ENCODE measurements at places on chromosomes 12 and 14.

GRCh38 chr12:123148223-123148622, 2.7 kb downstream of the PITPNM2 start:
- peak; percentile 20 for DNase-seq

GRCh38 chr14:94115058-94115591, 4.6 kb downstream of the IFI27 start:
- DNase-seq, result peak; percentile 56

- DNase-seq, result no peak
These were observed 22.9 kb upstream of the KTN1 start for GRCh38 chr14:55556929-55557623.

- DNase-seq, result no peak
These were observed 857.8 kb downstream of the C12orf50 start for GRCh38 chr12:87171356-87171755.

GRCh38 chr14:36700651-36701050, 39.0 kb downstream of the PAX9 start:
- DNase-seq, result no peak

DNA sequence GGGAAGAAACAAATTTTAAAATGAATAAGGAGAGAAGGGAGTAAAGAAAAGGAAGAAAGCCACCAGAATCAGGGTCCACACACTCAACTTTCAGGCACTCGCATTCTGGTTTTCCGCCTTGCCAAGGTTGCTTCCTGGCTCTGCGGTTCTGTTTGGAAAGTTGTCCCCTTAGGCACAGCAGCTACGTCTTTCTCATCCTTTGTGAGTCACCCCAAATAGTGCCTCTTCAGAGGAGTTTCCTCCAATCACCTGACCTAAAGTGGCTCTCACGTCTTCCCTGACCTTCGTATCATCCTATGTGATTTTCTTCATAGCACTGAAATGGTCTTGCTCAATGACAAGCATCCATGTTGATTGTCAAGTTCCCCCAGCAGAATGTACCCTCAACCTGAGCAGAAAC, 99.5 kb upstream of the TMCC3 start:
- no peak for DNase-seq

GRCh38 chr12:53047221-53048032, 2.4 kb upstream of the TNS2 start:
- peak; percentile 90 for DNase-seq

GRCh38 chr14:77023001-77023996, 5.2 kb downstream of the IRF2BPL start:
- DNase-seq, result no peak

GRCh38 chr12:93943780-93944179, 204.6 kb upstream of the PLXNC1 start:
- DNase-seq, result no peak

DNA sequence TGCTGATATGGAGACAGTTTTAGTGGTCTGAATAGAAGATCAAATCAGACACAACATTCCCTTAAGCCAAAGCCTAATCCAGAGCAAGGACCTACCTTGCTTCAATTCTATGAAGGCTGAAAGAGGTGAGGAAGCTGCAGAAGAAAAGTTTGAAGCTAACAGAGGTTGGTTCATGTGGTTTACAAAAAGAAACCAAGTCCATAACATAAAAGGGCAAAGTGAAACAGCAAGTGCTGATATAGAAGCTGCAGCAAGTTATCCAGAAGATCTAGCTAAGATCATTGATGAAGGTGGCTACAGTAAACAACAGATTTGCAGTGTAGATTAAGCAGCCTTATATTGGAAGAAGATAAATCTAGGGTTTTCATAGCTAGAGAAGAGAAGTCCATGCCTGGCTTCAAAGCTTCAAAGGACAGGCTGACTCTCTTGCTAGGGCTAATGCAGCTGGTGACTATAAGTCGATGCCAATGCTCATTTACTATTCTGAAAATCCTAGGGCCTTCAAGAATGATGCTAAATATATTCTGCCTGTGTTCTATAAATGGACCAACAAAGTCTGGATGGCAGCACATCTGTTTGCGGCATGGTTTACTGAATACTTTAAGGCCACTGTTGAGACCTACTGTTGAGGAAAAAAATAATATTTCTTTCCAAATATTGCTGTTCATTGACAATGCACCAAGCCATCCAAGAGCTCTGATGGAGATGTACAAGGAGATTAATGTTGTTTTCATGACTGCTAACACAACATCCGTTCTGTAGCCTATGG, 361.0 kb downstream of the DPF3 start:
- no peak for DNase-seq
